ENCODE measurements at places on chromosomes 4 and X. TPM values are rescaled to one million over a fixed set of nuclear protein-coding genes. Genes with fewer than 3 reads are reported as not detected.

- peaks cover 2% of the 10 kb centered on the region for H3K4me1 ChIP-seq
- no peak for DNase-seq
- peaks cover 19% of the 10 kb centered on the region for H3K27me3 ChIP-seq
- H3K4me3 ChIP-seq, result no peak overlapping the region
- no peaks in the 10 kb centered on the region for H3K36me3 ChIP-seq
- no peak overlapping the region for H3K27ac ChIP-seq
Observed at GRCh38 chr4:76078033-76078613, 3.6 kb downstream of the ART3 start.

The EVC2 gene
- 0.40 TPM for total RNA-seq

GRCh38 chr4:47145630-47146029, 114.3 kb downstream of the GABRB1 start:
- peaks cover 3% of the 10 kb centered on the region for H3K27me3 ChIP-seq
- H3K4me1 ChIP-seq, result no peaks in the 10 kb centered on the region
- H3K27ac ChIP-seq, result no peak overlapping the region

- DNase-seq, result no peak
- H3K36me3 ChIP-seq, result no peaks in the 10 kb centered on the region
- H3K27ac ChIP-seq, result no peak overlapping the region
- H3K4me3 ChIP-seq, result no peak overlapping the region
- no peaks in the 10 kb centered on the region for H3K27me3 ChIP-seq
Observed at GRCh38 chr4:90445380-90445779, 318.2 kb downstream of the CCSER1 start.

DNA sequence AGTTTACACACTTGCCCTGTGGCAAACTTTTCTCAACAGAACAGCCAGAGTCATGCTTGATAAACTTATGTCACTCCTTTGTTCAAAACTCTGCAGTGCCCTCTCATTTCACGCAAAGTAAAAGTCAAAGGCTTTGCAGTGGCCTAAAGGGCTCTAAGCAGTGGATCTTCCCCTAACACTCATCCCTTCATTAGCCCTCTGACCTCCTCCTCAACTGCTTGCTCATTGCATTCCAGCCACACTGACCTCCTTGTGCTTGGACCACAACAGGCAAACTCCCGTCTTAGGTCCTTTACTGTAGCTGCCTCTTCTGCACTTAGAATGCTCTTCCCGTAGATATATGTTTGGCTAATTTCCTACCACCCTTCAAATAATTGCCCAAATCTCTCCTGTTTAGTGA, 5.6 kb downstream of the PRDM5 start:
- no peaks in the 10 kb centered on the region for H3K36me3 ChIP-seq
- H3K27ac ChIP-seq, result no peak overlapping the region
- no peak overlapping the region for H3K4me3 ChIP-seq
- no peak for DNase-seq

The CISD2 gene
- total RNA-seq, result 43.9 TPM

GRCh38 chr4:183332447-183332846, 10.2 kb upstream of the CLDN24 start:
- no peaks in the 10 kb centered on the region for H3K36me3 ChIP-seq
- H3K4me1 ChIP-seq, result peaks cover 4% of the 10 kb centered on the region
- no peak overlapping the region for H3K4me3 ChIP-seq
- H3K27ac ChIP-seq, result no peak overlapping the region
- DNase-seq, result no peak

DNA sequence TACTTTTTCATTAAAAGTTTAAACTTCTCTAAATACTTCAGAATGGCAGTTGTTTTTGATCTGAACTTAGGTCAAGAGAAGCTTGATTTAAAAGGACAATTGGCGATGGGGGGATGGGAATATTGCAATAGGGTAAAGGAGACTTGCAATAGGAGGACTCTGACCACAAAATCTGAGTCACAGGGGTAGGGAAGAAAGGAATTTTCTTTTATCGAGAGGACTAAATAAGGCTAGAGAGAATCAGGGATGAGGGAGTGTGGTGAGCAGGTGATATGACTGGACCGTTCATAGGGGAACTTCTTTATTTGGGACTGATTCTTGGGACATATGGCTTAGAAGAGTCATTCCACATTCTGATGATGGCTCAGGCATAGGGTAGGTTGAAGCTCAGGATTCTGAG, 1260.2 kb downstream of the ADGRL3 start:
- H3K27me3 ChIP-seq, result no peaks in the 10 kb centered on the region
- H3K4me3 ChIP-seq, result no peak overlapping the region
- no peaks in the 10 kb centered on the region for H3K36me3 ChIP-seq
- DNase-seq, result no peak

The GAGE12H gene
- total RNA-seq, result not detected

GRCh38 chr4:69066945-69067344, 29.3 kb upstream of the UGT2B7 start:
- H3K36me3 ChIP-seq, result no peaks in the 10 kb centered on the region
- H3K4me3 ChIP-seq, result no peak overlapping the region
- H3K4me1 ChIP-seq, result no peaks in the 10 kb centered on the region
- no peak for DNase-seq

The NPY5R gene
- not detected for total RNA-seq

DNA sequence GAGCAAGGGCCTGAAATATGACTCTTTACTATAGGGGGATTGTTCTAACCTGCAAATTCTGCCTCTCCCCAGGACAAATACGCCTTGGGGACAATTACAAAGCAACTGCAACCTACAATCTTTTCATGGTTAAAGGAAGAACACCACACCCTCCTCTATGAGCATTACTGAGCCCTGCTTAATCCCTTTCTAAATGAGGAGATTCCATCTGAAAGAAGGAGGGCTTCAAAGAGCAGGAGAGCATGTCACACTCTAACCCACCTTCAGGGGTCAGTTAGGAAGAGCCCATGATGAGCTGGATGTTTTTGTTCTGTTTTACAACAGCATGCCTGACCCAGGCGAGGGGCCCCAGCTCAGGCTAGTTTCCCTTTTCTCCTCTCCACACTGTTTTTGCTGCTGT, 134.0 kb upstream of the ANXA3 start:
- H3K27ac ChIP-seq, result no peak overlapping the region
- peaks cover 14% of the 10 kb centered on the region for H3K27me3 ChIP-seq
- DNase-seq, result no peak
- H3K36me3 ChIP-seq, result no peaks in the 10 kb centered on the region
- H3K4me1 ChIP-seq, result no peaks in the 10 kb centered on the region

- no peak overlapping the region for H3K4me3 ChIP-seq
- peaks cover 4% of the 10 kb centered on the region for H3K4me1 ChIP-seq
- no peaks in the 10 kb centered on the region for H3K27me3 ChIP-seq
Observed at GRCh38 chr4:1939664-1940509, 68.7 kb downstream of the NSD2 start.

GRCh38 chrX:107825698-107826237, at the start of gene MID2:
MID2 (plus strand) TSS chrX:107825866; CDS start chrX:107826427, 561 bp downstream.
- H3K4me1 ChIP-seq, result peaks cover 18% of the 10 kb centered on the region
- H3K27ac ChIP-seq, result peak within 1 kb of the TSS; percentile 78
- H3K4me3 ChIP-seq, result peak within 1 kb of the TSS; percentile 83
- peaks cover 10% of the 10 kb centered on the region for H3K27me3 ChIP-seq

GRCh38 chr4:185124006-185124405, 19.1 kb upstream of the SLC25A4 start:
- H3K27me3 ChIP-seq, result peaks cover 72% of the 10 kb centered on the region
- H3K36me3 ChIP-seq, result no peaks in the 10 kb centered on the region
- H3K4me1 ChIP-seq, result peaks cover 9% of the 10 kb centered on the region
- no peak overlapping the region for H3K27ac ChIP-seq
- DNase-seq, result no peak

DNA sequence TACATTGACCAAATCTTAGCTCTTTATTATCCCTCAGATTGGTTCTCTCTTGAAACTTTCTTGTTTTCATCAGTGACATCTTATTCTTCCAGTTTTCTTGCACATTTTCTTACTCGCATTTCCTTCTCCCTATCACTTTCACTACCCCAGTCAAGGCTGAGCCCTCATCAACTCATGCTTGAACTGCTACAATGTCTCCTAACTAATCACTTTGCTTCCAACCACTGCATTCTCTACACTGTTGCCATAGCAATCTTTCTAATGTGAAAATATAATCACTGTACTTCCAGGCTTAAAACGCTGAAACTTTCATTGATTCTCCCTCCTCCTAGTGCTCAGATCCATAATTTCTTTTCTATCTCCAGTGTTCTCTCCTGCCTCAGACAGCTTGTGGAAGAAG, 22.2 kb upstream of the LPAR4 start:
- no peak overlapping the region for H3K27ac ChIP-seq
- H3K4me1 ChIP-seq, result no peaks in the 10 kb centered on the region
- H3K27me3 ChIP-seq, result peaks cover 2% of the 10 kb centered on the region
- H3K36me3 ChIP-seq, result no peaks in the 10 kb centered on the region
- DNase-seq, result no peak
- no peak overlapping the region for H3K4me3 ChIP-seq

The ZFP92 gene
- 1.7 TPM for total RNA-seq

DNA sequence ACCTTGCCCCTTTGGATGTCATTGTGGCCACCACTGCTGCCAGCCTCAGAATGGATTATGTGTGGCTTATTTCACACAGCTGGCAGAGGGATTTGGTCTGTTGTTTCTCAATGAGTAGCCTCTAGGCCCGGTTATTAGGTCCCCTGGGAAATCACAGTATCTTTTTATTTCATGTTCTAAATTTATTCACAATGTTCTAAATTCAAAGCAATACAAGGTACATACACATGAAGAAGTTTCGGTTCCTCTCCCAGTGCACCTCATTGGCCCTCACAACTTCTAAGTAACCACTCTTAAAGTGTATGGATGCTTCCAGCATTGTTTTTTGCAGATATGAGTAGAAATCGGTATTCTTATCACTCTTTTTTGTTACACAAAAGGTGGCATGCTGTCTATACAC, 262.7 kb downstream of the RCHY1 start:
- H3K36me3 ChIP-seq, result no peaks in the 10 kb centered on the region
- H3K4me1 ChIP-seq, result no peaks in the 10 kb centered on the region
- DNase-seq, result no peak
- no peaks in the 10 kb centered on the region for H3K27me3 ChIP-seq
- H3K27ac ChIP-seq, result no peak overlapping the region

- H3K4me3 ChIP-seq, result peak overlapping the region; percentile 86
- DNase-seq, result peak; percentile 77
Observed at GRCh38 chrX:153469811-153470410, 465 bp downstream of the HAUS7 start.

- no peak overlapping the region for H3K27ac ChIP-seq
- H3K36me3 ChIP-seq, result peaks cover 3% of the 10 kb centered on the region
- DNase-seq, result peak; percentile 77
- no peaks in the 10 kb centered on the region for H3K27me3 ChIP-seq
- no peak overlapping the region for H3K4me3 ChIP-seq
Observed at GRCh38 chrX:110146521-110146920, 143.6 kb downstream of the TMEM164 start.

DNA sequence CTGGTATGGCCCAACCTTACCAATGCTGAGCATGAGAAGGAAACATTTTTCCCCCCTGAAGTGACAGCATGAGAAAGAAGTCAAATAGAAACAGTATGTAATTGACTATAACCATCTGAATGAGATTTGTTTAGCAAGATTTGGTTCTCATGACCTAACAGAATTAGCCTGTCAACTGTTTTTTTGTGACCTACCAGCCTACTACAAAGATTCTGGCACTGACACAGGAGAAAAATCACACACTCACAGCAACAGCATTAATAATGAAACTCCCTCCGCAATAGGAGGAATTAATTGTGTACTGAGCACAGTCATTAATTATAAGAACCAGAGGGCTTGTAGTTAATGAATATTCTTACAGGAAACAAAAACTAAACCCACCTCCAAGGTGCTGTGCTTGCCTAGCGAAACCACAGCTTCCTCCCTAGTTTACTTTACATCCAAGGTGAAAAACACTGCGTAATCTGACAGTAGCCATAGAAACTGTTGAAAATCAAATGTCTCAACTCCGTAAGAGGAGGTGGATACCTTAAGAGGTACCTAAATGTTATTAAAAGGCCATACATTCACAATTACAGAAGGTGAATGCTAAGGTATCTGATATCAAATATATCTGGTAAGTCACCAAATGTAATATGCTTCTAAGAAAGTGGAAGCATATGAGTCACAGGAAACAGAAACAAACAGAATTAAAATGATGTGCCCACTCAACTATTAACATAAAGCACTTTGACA, 34.9 kb downstream of the MMRN1 start:
- peak overlapping the region; percentile 24 for H3K4me3 ChIP-seq
- H3K4me1 ChIP-seq, result peaks cover 12% of the 10 kb centered on the region
- peak; percentile 70 for DNase-seq
- no peaks in the 10 kb centered on the region for H3K27me3 ChIP-seq

The ENAM gene
- total RNA-seq, result not detected

DNA sequence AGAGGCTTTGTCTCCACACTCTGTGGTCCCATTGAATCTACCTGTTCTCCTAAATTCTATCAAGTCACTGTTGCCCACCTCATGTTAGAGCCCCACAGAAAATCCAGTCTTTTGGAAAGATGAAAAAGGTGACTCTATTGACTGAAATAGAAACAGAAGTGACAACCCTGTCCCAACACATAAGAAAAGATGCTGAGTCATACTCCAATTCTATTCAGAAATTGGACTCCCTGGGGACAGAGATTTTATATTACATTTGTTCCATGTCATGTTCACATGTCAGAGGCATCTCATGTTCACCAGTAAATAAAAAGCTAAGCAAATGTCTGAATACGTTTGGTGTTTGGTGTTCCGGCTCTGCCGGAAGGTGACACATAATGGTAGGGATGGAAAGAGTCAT, 2.9 kb upstream of the GRPR start:
- no peaks in the 10 kb centered on the region for H3K36me3 ChIP-seq
- peaks cover 17% of the 10 kb centered on the region for H3K4me1 ChIP-seq
- DNase-seq, result no peak
- H3K27me3 ChIP-seq, result peaks cover 14% of the 10 kb centered on the region
- peak overlapping the region; percentile 15 for H3K4me3 ChIP-seq

The UGT8 gene
- total RNA-seq, result not detected

The MUC7 gene
- not detected for total RNA-seq

- no peaks in the 10 kb centered on the region for H3K27me3 ChIP-seq
- peaks cover 6% of the 10 kb centered on the region for H3K4me1 ChIP-seq
- no peaks in the 10 kb centered on the region for H3K36me3 ChIP-seq
- no peak for DNase-seq
- no peak overlapping the region for H3K27ac ChIP-seq
- no peak overlapping the region for H3K4me3 ChIP-seq
Observed at GRCh38 chr4:94504545-94504944, 52.8 kb downstream of the PDLIM5 start.

GRCh38 chrX:10233173-10233572, 76.4 kb downstream of the CLCN4 start:
- H3K4me3 ChIP-seq, result no peak overlapping the region
- H3K36me3 ChIP-seq, result no peaks in the 10 kb centered on the region
- no peak for DNase-seq
- no peaks in the 10 kb centered on the region for H3K27me3 ChIP-seq

- no peak overlapping the region for H3K27ac ChIP-seq
- no peaks in the 10 kb centered on the region for H3K36me3 ChIP-seq
- H3K4me1 ChIP-seq, result no peaks in the 10 kb centered on the region
- no peak for DNase-seq
Observed at GRCh38 chr4:156290811-156291210, 337.1 kb upstream of the CTSO start.

- H3K4me3 ChIP-seq, result no peak overlapping the region
- H3K27ac ChIP-seq, result no peak overlapping the region
- H3K36me3 ChIP-seq, result peaks cover 15% of the 10 kb centered on the region
- H3K4me1 ChIP-seq, result peaks cover 12% of the 10 kb centered on the region
Observed at GRCh38 chr4:48667148-48667547, 112.9 kb downstream of the FRYL start.
